ENCODE measurements at places on chromosomes 5 and 9.

DNA sequence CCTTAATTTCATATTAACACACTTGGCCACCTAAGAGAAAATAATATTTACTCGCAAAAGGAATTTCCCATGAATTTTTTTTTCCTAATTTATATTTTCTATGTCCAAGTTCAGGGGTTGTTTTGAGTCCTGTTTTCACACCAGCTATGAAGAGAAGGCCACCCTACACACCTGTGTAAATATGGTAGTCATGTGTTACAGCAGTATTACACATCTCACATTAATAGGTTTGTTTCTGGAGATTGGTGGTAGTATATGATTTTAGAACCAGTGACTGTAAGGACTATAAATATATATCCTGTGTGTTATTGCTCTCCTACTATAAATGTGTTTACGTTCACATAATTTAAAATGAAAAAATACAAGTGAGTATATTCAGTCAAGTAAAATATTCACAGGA lies 147.5 kb downstream of the PAM start:
- no peak for DNase-seq

DNA sequence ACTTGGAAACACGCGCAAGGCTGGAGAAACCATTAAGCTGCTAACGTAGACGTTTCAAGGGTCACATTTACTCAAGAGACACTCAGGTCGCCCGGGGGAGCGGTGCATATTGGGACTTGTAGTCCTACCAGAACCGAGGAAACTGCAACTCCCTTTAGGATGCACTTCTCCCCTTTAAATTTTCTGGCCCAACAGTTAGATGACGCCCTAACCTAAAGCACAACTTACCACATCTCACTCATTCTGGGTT lies 384 bp upstream of the DMXL1 start:
- peak; percentile 87 for DNase-seq

GRCh38 chr9:32371679-32372078 lies 12.8 kb upstream of the ACO1 start:
- DNase-seq: no peak

- DNase-seq: no peak
These were observed 161.9 kb downstream of the ARSB start for GRCh38 chr5:78823196-78823595.

DNA sequence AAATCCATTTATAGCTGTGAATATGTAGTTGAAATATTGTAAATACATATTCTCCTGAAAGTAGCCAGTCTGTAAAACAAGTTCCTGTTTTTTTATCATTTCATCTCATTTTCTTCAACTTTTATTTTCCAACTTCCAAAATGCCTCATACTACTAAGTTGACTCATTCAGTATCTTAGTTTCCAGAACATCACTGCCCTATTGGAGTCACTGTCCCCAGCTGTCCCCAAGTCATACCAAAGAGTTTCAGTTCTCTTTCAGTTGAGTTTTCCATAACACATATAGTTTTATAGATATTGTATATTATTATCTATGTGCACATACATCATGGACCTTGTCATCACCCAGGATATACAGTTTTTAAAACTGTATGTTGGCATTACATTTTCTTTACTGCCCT lies 261.7 kb downstream of the CDH12 start:
- DNase-seq: no peak

DNA sequence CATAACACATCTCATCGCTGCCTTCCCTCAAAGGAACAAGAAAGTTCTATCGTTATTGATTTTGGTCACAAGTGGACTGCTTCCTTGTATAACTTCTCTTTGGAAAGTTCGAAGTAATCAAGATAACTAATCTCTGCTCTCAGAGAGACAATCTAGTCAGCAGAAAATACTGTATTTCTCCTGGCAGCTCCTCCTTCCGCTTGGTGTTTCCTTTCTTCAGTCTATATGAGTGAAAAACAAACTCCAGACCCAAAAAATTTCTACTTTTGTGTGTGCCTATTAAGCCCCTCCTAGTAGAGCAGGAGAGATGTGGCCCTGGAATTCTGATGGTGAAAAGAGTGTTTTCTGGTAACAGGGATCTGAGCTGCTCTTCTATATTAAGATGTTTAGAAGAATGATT lies 24.5 kb downstream of the OSTF1 start:
- no peak for DNase-seq

All from anterior cingulate cortex (tissue), 58 donors.